Urothelium cell line (cell line): ENCODE measurements at places on chromosomes 2 and 18.

GRCh38 chr2:64637931-64638330 lies 15.8 kb downstream of the SERTAD2 start:
- DNase-seq = no peak

DNA sequence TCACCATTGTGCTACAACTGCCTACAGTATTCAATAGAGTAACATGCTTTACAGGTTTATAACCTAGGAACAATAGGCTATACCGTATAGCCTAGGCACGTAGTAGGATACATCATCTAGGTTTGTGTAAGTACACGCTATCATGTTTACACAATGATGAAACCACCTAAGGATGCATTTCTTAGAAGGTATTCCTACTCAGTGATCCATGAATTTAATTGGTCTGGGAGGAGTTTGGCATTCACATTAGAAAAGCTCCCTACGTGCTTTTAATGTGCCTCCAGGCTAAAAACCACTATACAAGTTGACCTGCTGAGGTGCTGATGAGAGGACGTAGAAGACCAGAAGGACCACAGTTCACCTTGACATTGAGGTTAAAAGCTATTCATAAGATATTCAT lies 154.5 kb upstream of the LRRTM1 start:
- DNase-seq = no peak

DNA sequence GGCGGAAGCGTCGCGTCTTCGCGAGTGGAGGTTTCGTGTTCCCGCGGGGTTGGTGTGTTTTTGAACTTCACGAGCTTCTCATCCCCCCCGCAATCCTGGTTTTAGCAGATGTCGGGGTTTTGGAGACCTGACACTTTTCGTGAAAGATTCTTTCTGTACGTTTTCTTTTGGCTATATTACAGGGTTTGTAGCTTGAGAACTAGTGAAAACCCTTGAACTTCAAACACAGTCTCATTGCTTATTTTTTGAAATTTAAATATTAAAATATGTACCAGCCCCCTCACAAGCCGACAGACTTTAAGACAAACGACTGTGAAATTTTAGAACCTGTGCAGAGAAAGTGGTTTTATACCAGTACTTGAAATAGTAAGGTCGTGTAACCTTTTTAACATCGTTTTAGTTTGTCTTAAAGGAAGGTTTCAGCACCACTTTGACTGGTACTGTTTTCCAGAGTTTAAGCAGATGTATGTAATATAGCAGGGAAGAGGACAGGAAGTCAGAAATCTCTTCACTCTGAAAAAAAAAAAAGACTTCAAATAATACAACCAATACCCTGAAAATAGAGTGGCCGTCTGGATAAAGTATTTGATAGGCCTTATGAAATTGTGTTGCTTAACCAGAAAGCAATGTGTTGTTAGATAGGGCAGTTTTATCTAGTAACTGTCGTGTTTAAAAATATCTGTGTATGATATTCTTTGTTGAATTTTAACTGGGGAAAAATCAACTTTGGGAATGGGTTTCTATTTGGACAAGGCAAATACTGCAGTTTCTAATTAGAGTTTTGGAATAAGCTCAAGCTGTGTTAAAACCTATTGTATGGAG lies 1.4 kb downstream of the SPATS2L start:
- no peak for DNase-seq

DNA sequence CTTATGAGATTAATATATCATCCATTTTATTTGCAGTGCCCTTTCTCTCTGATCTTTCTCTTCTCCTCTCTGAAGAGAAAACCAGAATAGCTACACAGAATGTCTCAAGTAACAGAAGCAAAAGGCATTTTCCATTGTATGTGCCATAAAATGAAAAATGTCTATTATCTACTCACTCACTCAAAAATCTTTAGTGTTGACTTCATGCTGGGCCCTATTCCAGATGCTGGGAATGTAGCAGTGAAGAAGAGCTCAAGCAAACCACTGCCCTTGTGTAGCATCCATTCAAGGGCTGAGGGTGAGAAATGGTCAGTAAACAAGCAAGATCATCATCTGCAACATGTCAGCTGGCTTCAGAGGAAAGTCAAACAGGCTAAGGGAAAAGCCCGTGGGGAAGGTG lies 427.7 kb downstream of the METTL4 start:
- no peak for DNase-seq

GRCh38 chr18:53941601-53942338 lies 282.7 kb downstream of the MBD2 start:
- no peak for DNase-seq

GRCh38 chr18:10322004-10322403 lies 132.4 kb upstream of the APCDD1 start:
- DNase-seq = no peak

- DNase-seq = no peak
These were observed 36.7 kb downstream of the RALB start for GRCh38 chr2:120289221-120289906.

- DNase-seq = no peak
These were observed 134.4 kb upstream of the APCDD1 start for GRCh38 chr18:10319914-10320600.

DNA sequence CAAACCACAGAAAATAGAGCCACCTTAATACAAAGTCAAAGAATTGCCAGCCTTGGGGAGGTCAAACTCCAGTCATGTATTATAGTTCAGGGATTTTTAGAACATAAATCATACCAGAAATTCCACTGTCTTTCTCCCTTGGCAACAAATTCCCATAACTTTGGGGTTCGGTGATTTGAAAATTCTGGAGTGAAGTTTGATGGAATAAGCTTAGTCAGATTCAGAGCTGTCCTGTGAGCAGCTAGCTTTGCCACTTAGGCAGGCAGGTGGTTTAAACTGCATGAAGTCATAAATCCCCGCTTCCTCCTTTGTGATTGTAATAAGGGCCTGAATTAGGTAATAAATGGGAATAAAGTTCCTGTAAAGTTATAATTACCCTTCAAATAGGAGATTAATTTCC lies 457.0 kb upstream of the HNMT start:
- DNase-seq = no peak

- DNase-seq = no peak
These were observed 965.2 kb downstream of the BCL11A start for GRCh38 chr2:59588286-59588685.

- no peak for DNase-seq
These were observed 31.3 kb upstream of the C1D start for GRCh38 chr2:68094111-68094510.

GRCh38 chr2:111669928-111670695 lies 213.9 kb downstream of the ANAPC1 start:
- no peak for DNase-seq

- DNase-seq = no peak
These were observed 69.9 kb downstream of the PLB1 start for GRCh38 chr2:28565720-28566295.

DNA sequence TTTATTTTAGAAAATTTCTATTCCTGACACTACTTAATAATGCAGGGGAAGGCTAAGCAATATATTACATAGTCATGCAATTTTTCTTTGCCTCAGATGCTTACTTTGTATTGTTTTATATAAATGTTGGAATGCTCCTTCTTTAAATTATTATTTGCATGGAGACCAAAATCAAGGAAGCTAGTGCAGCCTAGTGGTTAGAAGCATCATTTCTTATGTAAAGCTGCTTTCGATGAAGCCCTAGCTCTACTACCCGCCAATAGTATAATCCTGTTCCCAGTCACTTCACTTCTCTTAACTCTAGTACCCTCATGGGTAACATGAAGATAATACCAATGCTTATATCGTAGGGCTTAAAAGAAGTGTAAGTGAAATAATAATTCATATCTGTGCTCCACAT lies 198.9 kb downstream of the LRATD1 start:
- DNase-seq = no peak

GRCh38 chr2:223758131-223758840 lies 79.1 kb downstream of the AP1S3 start:
- no peak for DNase-seq

GRCh38 chr18:31487246-31488015 lies 10.5 kb upstream of the DSG2 start:
- DNase-seq = peak; percentile 46

- DNase-seq = no peak
These were observed 52.7 kb downstream of the CUL3 start for GRCh38 chr2:224532441-224532840.

- DNase-seq = no peak
These were observed 220.8 kb upstream of the UBE2E3 start for GRCh38 chr2:180759631-180760030.

GRCh38 chr2:3009005-3009404 lies 368.6 kb downstream of the EIPR1 start:
- DNase-seq = no peak

DNA sequence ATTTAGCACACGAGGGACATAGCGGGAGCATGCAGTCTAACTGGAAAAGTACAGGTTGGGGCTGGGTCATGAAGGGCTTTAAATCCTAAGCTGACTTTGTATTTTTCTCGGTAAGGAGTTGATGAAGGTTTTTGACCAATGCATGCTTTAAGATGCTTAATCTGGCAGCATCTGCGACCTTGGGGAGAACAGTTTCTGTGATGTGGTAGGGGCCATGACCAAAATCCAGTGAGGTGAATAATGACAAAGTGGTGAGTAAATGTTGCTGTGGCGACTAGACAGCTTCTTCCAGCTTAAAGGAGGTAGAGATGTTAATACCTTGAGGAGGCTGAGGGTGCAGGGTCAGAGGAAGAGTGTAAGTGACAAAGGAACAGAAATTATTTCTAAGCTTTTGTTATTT lies 174.6 kb upstream of the ALPP start:
- no peak for DNase-seq

DNA sequence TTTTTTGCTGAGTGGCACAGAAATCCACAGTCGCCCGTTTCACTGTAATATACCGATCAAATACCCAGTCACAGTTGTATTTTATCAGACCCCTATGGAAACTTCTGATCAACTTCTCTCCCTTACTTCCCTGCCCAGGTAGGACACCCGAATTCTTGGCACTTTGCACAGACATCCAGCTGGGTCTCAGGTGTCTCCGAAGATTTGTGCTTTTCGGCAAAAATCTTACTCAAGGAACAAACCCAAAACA lies 596 bp downstream of the MREG start:
- no peak for DNase-seq

DNA sequence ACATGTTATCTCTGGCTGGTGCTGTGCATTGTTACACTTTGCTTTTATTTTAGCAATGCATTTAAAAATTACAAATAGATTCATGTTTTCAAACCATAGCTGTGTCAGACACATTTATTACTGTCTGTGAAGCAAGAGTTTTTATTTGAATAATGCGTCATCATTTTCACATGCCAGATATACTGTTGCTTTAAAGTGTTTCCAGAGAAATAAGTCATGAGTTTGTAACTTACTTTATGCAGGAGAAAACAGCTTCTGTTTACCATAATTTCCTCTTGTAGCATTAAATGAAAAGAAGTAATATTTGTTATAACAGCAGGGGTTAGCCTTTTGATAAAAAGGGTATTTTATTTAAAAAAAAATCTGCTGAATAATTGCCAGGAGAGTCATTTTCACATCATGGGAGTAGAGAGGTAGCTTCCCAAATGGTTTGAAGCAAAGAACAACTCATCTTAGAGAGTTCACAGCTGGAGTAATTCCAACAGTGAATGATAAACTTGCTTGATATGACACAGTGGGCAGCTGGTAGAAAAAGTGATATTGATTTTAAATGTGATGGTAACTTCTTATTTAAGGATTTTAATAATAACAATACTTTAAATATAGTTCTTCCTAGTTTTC lies 1274.5 kb upstream of the CRIM1 start:
- no peak for DNase-seq

GRCh38 chr2:64819774-64820688 lies 166.3 kb upstream of the SERTAD2 start:
- no peak for DNase-seq

- no peak for DNase-seq
These were observed 9.8 kb downstream of the TRAK2 start for GRCh38 chr2:201441409-201441808.

DNA sequence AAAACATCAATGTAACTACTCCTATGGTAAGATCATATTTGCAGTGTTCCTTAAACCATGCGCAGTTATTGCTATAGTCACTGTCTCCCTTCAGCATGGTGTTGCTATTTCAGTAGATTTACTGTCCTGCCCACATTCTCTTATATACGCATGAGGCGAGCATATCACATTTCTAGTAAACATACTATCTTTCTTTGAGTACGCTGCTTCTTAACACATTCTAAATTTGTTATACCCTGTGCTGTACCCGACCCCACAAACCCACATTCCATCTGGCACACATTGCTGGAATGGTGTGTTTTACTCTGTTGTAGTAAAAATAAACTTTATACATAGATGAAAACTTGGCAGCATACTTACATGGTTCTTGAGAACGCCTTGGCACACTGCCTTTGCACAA lies 163.3 kb downstream of the QPCT start:
- no peak for DNase-seq

GRCh38 chr2:219571311-219572236 lies at the start of gene OBSL1:
OBSL1 (minus strand) TSS chr2:219571539; CDS start chr2:219571232, 307 bp downstream.
- peak; percentile 86 for DNase-seq

GRCh38 chr18:9418047-9418690 lies 57.1 kb upstream of the RALBP1 start:
- no peak for DNase-seq

DNA sequence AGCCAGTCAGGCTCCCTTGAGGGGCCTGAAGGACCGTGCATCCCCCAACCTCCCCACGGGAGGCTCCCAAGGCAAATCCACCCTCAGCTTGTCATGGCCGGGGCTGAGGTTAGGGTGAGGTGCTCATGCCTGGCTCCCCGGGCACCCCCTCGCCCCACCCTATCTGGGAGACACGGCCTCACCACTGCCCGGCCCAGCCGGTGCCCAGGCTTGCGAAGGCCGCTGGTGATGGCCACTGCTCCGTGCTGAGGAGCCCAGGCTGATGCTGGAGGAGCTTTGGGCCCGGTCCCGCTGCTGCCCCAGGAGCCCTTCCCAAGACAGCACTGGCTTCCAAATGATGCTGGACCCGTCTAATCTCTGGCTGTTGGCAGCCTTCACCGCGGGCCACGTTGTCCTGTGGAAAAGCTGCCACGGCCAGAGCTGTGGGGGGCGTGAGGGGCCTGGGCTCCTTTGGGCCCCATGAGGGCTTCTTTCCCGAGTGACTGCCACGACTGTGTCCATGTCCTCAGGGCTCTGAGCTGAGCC lies 135.7 kb upstream of the CTDP1 start:
- DNase-seq = no peak

GRCh38 chr2:147368306-147368705 lies 476.5 kb upstream of the ACVR2A start:
- DNase-seq = no peak

DNA sequence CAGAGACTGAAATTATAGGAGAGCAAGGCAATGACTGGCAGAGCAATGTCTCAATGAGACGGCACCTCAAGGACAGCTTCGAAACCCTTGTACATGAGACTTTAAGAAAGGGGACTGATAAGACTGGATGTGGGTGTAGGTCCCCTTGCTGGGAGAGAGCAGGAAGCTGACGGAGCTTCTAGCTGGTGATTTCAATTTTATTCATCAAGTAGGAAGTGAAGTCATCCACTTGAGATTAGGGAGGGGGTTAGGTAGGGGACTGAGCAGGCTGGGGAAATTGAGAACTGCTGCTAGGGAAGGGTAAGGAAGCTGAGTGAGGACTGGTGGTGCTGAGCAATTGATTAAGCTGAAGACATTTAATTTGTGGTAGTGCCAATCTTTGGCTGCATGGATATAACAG lies 99.5 kb upstream of the ITGB6 start:
- DNase-seq = no peak
